Left hindlimb (tissue), 1 donor: ENCODE measurements at places on chromosomes 13 and 19.

DNA sequence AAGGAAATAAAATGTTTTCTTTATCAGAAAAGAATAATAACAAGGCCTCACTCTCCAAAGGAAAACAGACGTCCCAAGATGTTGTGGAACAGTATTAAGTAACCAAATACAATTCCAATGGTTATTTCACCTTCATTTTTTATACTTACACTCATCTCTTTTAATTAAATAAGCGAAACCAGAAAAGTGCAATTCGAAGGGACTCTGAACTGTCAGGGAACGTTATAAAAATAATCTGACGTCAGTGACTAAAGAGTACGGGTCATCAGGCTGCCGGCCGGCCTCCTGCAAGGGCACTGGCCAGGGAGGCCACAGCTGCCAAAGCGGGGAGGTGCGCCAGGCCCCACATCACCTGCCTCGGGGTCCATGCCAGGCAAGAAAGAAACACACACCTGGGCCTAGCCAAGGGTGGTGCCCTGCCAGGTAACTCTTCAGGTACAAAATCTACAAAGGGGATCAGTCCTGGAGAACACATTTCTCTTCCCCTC, 61.2 kb downstream of the CDADC1 start:
- no peak for DNase-seq

DNA sequence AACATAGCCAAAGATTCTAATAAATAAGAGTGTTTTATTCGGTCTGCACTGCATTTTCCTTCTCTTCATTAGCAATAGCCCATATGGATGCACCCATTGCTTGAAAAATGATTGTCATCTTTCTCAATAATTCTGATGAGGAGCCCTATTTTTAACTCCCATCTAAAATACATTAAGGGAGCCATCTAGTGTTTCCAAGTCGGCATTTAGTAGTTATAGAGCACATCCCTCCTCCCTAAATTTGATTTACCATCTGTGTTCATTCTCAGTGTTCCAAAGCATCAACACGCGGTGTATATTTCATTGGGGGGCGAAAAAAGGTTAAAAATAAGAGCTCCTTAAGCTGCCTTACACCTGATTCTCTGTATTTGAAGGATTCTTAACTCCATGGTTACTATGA, 119.2 kb upstream of the IPO5 start:
- DNase-seq: no peak

- no peak for DNase-seq
These were observed 61.9 kb downstream of the THSD1 start for GRCh38 chr13:52344108-52344507.

- no peak for DNase-seq
These were observed 405.7 kb downstream of the KCNRG start for GRCh38 chr13:50420718-50421472.

GRCh38 chr13:21884299-21884909, 213.5 kb downstream of the FGF9 start:
- DNase-seq: no peak

DNA sequence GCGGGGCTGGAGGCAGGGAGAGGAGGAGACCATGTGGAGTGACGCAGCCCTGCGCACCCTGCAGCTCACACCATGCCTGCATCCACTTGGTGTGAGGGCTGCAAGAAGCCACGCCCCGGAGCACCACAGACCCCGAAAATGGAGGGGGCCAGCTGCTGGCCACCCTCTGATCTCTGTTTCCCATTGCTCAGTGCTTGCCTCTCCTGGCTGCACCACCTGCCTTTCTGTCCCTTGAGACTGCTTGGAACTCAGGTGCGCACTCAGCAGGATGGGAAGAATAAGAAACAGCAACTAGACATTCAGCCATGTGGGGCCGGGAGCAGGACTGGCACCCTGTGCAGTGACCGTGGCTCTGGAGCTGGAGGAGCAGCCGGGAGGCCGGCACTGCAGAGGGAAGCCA, 64.0 kb downstream of the ANKRD10 start:
- no peak for DNase-seq

DNA sequence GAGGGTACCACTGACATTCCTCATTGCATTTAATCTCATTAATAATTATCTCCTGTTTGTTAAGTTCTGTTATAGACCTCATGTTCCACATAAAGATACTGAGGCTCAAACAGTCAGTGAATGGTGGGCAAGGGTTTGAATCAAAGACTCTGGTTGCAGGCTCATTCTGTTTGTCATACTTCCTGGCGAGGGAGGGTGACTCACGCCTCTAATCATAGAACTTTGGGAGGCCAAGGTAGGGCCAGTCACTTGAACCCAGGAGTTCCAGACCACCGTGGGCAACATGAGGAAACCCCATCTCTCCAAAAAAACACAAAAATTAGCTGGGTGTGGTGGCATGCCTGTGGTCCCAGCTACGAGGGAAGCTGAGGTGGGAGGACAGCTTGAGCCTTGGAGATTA, 220.7 kb upstream of the MIR17HG start:
- no peak for DNase-seq

GRCh38 chr13:49932868-49933267, 3.3 kb downstream of the SPRYD7 start:
- no peak for DNase-seq
